ENCODE measurements at places on chromosomes 5 and 9.

GRCh38 chr5:180366326-180366725, 13.2 kb upstream of the GFPT2 start:
- no peak for DNase-seq

DNA sequence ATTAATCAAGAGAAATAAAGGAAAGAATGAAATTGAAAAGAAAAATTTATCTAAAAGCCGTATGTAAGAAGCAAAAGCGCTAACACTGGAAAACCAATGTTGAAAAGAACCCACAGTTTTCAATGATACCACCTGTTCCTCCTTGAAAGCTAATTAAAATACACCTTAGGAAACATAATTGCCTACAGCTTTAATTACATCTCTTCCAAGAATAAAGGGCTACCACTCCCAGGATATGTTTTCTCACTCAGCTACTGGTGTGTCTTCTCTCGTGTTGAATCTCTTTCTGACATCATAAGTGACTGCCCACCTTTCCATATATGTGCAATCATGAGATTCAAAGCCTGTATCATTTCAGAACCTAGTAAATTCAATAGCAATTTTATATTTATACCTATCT, 880.6 kb upstream of the DMAC1 start:
- DNase-seq = no peak

GRCh38 chr9:24939109-24939850, 393.6 kb upstream of the IZUMO3 start:
- DNase-seq = no peak

- no peak for DNase-seq
These were observed 350.4 kb downstream of the EFNA5 start for GRCh38 chr5:107320376-107320775.

DNA sequence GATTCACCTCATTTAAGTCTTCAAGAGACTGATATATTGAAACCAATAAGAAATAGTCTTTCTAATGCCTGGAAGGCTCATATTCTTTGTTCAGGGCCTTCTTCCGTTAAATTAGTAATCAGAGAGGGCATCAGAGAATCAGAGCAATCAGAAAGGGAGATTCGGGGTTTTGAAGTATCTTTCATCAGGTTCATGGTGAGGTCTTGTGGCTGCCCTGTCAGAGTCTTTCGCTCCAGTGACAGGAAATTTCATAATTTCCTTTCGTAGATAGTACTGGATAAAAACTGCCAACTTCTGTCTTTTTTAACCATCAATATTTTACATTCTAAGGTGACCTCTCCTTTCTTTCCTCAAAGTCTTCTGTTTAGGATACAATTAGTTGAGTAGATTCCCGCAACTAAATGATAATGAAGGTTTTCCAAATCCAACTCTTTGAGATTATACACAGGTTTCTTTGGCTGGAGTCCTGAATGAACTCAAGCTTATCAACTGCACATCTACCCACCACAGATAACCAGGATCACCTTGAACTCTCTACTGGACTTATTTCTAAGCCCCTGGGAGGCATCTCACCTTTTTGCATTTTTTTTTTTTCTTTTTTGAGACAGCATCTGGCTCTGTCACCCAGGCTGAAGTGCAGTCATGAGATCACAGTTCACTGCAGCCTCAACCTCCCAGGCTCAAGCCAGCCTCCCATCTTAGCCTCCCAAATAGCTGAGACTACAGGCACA, 5.5 kb downstream of the IL31RA start:
- DNase-seq = no peak

- DNase-seq = no peak
These were observed 51.8 kb downstream of the EPB41L4B start for GRCh38 chr9:109269081-109269480.

DNA sequence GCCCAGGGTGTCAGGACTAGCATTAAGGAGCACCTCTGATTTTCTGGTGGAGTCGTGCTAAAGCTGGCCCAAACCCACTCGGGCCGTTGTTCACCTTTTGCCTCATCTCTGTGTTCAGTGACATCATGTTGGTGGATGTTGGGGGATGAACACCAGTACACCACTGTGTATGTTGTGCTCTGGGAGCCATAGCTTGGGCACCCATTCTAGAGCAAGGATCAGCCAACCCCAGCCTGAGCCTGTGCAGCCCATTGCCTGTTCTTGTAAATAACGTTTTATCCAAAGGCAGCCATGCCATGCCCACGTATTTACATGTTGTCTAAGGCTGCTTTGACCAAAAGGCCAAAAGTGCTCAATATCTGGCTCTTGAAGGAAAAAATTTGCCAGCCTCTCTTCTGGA, 245.6 kb downstream of the FANCC start:
- DNase-seq = no peak

DNA sequence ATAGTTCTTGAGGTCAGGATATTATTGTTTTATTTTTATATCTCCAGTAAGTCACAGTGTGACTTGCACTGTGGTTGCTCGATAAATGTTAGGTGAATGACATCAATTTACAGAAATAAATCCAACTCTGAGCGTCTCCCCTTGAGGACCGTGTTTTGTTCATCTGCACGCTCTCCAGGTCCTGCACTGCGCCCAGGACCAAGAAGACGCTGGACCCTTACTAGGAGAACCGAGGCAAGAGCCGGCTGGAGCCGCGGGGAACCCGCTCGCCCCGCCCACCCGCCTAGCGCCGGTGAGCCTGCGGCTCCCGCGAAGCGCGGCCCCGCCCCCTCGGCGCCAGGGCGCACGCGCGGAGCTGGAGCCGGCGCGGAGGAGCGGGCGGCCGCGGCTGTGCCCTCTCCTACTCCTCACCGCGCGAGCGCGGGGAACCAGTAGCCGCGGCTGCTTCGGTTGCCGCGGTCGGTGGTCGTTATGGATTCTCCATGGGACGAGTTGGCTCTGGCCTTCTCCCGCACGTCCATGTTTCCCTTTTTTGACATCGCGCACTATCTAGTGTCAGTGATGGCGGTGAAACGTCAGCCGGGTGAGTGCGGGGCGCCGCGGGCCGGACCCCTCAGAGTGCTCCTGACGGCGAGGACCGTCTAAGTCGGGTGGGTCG, at the start of gene TMEM38B:
TSS of gene TMEM38B (plus strand) at position 352 of the 658 bp plus-strand sequence. CDS start at position 472, 120 bp downstream.
- peak; percentile 85 for DNase-seq

DNA sequence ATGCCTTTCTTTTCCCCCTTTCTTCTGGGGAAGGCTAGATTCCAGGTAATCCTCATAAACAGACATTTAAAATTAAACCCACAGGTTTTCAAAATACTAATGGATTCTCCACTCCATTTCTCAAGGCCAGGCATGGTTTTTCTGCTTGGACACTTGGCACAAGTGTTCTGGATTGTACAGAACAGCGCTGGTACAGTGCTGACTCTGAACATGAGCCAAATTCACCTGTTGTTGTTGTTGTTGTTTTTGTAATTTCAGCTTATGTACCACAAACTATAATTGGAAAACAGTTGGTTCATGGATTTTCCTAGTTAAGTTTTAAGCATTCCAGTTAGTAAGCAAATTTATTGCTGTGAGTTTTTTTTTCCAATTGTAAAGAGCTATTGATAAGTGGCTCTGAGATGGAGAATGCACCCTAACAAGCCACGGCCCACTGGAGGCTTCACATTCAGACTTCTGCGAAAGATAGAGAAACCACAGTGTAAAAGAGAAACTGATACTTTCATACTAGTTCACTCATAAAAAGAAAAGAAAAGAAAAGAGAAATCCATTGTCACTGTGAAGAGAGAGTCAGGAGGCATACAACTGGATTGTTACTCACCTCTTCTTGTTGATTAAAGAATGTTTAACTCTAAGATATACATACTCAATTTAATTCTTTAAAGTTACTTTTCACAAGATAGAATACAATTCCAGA, 16.2 kb upstream of the ITGA1 start:
- DNase-seq = no peak

GRCh38 chr5:14640765-14641164, 23.8 kb upstream of the OTULIN start:
- DNase-seq = no peak

DNA sequence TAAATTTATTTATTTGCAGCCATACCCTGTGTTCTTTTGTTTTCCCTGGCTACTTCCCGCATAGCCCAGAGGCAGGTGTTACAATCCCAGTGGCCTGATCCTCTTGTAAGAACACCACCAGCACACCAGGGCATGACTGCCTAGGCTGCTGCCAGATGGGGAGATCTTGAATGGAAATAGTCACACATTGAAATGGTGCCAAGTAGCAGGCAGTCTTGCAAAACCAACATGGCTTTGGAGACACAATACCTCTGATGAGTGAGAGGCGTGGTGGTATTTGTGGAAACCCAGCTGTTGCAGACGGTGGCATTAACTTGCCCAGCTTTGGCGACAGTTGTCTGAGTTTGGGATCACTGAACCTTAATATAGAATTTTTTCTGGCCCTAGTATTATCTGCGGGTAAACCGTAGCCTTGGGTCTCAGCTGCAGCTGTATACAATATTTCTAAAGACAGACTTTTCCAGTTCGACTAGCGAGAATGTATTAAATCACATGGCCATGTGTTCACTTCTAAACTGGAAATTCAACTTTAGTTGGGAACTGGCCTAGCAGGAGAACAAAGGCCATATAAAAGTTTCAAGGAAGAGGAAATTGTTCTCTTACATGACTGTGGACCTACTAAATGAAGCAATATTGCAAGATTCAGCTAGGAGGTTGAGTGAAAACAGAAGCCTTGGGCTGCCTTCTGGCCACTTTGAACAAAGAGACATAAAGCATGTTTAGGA, 277.0 kb downstream of the SMARCA2 start:
- DNase-seq = peak; percentile 9

DNA sequence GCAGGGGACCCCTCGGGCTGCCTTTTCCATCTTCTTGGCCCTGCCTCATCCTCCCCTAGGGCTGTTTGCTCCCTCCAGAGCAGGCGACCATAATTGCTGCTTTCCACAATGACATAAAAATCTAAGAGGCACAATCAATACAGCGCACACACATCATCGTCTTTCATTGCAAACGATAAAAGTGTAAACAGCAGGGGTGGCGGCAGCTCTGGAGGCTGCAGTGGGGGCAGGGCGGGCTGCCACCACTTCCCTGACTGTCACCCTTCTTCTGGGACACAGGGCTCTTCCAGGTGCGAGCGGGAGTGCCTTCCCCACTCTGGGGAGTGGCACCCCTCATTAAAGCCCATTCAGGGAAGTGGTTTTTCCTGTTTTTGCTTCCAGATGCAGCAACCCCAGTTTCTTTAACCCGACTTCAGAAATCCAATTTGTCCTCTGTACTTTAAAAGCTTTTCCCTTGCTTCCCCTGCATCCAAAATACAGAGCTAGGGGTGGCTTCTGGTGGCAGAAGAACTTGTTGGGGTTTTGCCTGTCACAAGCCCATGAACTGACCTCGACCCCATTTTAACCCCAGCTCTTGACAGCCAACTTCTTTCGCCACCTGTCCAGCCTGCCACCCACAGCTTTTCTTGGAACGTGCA, 45.7 kb downstream of the TSPAN17 start:
- no peak for DNase-seq

DNA sequence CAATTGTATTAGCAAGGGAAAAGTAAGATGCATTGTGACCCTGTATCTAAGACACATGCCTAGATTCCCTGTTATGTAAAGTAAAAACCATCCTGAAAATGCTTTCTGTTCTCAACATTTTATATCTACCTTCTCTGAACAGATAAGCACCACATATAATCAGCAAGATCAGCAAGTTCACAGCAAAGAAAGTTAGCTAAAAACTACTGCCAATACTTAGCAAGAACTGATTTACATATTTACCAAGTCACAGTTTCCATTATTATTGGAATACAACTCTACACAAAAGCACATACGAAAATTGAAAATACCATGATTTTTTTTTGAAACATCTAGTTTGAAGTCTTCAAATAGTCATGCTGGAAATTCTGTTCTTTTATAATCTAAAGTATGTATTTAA, 1118.1 kb downstream of the TAF11L14 start:
- no peak for DNase-seq

DNA sequence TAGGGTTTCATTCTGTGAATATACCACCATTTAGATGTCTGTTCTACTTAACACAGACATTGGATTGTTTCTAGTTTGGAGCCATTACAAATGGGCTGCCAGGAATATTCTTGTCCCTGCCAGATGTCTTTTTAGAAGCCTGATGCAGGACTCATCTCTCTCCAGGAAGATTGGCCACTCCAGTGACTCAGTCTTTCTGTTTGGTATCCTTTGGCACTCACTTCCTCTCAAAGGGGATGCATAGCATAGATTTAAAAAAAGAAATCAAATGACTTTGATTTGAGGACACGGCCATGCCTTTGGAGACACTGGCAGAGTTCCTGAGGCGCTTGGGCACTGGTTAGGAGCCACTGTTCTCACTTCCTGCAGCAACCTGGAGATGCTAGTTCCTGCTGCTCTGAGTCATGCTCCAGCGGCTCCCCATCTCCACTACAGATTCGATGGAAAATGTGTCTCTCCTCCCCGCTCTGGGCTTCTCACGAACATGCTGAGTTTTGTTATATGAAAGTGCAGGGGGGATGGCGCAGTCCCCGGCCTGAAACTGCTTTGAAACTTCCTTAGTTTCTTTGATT, 3.5 kb upstream of the ZNF366 start:
- DNase-seq = no peak

DNA sequence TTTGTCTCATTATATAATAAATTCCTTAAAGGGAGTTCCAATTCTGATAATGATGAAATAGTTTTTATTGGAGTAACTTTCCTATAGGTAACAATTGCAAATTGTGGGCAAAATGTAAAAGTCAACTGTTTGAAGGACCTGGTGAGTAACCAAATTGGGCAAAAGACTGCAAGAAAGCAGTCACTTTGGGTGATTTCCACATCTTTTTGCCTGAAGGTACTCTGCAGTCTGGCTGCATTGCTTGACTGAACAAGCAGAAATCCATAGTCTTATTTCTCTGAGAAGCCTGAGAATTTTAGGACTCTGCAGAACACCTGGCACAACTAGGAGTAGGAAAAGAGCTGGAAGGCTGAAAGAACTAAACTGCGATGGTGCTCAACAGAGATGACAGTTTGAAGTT, 114.9 kb downstream of the HOMER1 start:
- no peak for DNase-seq

DNA sequence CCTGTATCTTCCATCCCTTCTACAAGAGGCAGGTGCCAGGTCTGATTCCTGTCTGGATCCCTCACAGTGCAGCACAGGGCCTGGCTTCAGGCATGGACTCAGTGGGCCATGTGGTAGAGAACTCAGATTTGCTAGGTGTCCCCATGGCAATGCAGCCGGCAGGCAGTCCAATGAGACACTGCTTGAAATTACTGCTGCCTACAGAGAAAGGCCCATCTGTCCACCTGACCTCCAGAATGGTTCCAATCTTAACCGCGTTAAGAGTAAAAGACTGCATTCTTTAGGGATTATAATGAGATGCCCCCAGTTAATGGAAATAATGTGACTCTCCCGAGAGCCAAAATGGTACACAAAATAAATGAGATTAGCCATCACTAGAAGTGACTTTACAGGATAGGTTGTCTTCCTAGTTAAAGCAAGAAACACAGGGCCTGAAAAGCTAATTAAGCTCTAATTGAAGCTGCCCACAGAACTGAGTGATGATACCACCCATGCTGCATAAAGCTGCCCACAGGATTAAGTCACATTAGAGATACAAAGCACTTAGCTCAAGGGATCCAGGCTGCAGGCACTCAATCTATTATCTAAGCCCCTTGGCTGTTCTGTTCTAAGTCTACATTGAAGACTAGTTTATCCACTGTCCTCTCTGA, 11.4 kb downstream of the FAM193B start:
- no peak for DNase-seq

Data from RKO (cell line).